Non-pigmented ciliary epithelial cell (primary cell): ENCODE measurements at places on chromosomes 13 and 19.

GRCh38 chr13:62908321-62908720 lies 1492.7 kb upstream of the PCDH20 start:
- DNase-seq: no peak

DNA sequence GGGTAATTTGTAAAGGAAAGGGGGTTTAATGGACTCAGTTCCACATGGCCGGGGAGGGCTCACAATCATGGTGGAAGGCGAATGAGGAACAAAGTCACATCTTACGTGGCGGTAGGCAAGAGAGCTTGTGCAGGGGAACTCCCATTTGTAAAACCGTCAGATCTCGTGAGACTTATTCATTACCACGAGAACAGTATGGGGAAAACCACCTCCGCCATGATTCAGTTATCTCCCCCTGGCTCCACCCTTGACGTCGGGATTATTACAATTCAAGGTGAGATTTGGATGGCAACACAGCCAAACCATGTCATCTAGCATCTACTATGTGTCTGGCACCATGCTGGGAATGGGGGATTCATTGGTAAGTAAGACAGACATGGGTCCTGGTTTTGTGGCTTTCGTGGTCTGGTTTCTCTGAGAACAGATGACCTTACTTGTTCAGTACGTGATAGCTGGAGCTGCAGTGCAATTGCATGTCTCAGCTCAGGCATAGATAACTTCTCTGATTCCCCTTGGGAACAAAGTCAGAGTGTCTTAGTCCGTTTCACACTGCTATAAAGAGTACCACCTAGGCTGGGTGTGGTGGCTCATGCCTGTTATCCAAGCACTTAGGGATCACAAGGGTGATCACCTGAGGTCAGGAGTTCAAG lies 8.3 kb downstream of the ZNF554 start:
- DNase-seq: no peak

DNA sequence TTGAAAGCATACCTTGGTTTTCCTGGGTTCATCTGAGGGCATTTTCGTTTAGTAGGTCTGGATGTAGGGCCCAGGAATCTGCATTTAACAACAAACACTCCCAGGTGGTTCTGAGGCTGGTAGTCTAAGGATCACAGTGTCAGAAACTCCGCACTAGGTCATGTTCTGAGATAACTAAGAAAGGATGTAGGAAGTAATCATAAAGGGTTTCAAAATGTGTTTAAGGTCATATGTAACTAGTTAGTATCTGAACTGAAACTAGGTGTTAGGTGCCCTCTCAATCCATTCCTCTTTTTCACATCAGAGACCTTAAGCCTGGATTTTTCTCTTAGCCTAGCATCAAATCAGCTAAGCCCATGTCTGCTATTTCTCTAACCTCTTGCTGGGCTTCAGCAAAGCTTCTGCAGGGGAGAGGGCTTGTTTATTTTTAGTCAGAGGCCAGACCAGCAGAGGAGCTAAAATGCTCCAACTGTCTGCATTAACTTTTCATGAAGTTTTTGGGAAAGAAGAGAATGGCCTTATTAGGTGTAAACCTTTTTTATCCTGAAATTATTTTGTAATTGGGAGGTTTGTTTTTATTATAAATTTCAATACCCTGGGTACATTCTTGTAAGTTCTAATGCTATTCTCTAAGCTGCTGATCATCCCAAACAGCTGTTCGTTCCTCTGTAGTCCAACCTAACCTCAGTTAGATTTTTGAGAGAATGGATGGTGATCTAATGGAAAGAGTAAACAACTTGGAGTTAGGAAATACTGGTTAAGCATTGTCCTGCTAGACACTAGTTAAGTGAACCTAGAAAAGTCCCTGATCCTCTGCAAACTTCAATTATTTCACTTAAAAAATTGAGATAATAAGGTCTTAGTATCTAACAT lies 262.8 kb upstream of the RFC3 start:
- no peak for DNase-seq

DNA sequence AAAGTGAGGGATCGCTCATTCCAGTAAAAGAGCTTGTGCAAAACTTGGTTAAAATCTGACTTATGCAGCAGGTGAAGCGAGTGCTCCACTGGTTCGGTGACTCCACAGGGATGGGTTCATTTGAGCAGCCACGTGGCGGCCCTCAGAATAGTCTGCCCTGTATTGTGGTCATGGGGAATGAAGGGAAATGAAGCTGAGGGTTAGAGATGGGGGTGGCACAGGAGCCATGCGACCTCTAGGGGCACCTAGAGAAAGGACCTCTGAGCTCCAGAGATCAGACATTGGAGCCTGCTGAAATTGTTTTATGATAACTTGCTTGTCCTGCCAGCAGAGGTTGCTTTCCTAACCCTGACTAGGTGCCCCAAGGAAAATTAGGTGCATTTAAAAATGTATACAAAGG lies 26.6 kb downstream of the CBY2 start:
- no peak for DNase-seq

GRCh38 chr19:43798546-43799409 lies 3.5 kb downstream of the LYPD5 start:
- DNase-seq: no peak

DNA sequence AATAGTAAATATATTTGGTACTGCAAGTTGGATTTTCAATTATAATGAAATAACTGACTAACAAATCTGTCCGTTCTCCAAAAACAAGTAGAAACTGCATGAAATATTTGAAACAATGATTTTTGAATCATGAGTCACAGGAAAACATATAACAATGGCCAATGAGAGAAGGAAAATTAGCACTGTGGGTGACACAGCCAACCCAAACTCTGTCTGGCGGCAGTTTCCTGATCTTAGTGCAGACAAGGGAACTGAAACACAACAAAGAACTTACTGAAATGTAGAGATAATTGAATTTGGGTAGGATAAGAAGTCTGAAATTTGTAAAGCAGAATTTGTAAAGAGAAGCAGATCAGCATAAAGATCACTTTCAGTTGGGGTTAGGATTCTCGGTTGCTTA lies 2743.3 kb upstream of the PCDH20 start:
- peak; percentile 37 for DNase-seq

DNA sequence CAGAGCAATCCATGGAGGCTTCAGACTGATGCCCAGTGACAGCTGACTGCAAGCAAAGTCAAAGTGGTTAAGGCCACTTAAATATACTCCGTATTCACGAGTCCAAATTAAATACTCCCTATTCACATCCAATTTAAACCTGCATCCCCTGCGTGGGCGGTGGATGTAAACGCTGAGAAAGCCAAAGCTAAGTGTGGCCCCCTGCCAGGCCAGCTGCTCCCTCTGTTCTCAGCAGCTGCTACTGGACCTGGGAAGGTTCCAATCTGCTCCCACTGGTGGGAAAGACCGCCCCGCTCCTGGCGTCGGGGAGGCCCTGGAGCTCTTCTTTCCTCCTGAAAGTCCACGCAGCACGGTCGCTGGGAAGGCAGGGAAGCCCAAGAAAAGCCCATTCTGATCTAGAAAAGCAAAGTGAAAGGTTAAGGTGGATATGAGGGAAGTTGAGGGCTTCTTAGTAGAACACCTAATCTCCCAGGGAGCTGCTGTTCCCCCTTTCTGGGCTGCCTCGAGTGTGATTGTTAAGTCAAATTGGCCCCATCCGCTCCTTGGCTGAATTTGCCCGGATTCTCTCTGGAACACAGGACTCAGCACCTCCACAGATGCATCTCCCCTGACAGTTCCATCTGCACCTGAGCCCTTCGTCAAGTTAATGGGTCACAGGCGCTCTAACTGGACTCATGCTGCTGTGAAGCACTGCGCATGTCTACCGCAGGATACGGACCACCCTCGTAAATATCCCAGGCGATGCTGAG lies 205.5 kb downstream of the USP12 start:
- no peak for DNase-seq

DNA sequence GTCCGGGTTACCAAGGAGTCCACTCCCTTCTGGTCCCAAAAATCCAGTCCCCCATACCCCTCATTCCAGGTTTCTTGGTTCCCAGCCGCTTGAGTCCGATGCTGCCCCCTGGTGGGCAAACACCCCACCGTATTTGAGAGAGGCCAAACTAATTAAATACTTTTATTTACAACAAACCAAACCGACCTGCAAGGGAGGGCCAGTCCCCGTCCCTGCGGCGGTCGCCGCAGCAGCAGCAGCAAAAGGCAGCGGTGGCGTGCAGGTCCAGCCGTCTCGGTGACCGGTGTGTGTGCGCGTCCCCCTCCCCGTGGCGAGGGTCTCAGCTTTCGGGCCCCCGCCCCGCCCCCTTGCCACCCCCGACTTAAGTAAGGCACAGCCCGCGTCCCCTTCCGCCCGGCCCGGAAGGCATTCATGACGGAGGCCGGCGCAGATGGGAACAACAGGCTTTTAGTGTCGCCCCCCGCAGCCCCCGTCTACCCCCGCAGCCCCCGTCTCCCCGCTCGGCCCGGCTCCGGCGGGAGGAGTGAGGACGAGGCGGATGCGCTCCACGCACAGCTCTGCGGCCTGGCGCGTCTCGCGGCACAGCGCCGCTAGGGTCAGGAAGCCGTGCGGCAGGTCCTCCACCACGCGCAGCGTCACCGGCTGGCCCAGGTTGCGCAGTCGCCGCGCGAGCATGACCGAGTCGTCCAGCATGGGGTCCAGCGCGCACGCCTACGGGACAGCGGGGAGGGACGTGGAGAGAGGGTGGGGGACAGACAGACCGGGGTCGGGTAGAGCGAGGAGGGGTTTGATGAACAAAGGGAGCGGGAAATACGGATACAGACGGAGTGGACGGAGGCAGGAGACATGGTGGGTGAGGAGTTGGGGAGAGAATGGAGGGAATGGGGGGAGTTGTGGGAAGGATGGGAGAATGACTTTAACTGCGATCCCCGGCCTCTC lies 11.5 kb upstream of the CNFN start:
- DNase-seq: no peak

- DNase-seq: no peak
Measured at GRCh38 chr13:84500016-84500415, 617.7 kb upstream of the SLITRK1 start.

GRCh38 chr19:42601811-42602443 lies 7.2 kb upstream of the CEACAM8 start:
- DNase-seq: no peak

DNA sequence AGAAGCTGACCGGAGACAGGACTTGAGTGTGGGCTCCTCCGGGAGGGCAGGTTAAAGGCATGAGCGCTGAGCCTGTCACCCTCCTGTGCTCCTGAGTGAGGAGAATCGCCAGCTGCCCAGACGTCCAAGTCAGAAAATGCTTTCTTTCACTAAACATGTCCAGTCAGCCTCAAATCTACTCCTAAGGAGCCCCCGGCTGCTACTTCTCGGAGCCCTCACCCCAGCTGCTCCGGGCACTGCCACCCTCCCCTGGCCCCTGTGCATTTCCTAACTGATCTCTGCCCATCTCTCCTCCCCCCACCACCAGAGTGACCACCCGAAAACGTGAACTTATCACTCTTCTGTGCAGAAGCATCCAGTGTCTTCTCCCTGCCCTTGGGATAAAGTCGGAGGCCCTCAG lies 277.5 kb upstream of the SOX1 start:
- no peak for DNase-seq

DNA sequence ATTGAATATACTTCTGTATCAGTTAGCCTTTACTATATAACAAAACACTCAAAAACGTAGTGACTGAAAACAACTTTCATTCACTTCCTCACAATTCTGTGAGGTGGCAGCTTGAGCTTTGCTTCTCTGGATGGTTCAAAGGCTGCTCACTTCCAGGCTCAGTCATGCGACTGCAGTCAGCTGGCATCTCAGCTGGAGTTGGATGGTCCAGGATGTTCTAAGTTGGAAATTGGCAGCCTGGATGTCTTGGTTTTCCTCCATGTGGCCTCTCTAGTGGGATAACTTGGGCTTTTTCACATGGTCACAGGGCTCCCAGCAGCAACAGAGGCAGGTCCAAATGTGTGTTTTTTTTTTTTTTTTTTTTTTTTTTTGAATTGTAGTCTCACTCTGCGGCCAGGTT lies 204.4 kb downstream of the LACC1 start:
- no peak for DNase-seq

DNA sequence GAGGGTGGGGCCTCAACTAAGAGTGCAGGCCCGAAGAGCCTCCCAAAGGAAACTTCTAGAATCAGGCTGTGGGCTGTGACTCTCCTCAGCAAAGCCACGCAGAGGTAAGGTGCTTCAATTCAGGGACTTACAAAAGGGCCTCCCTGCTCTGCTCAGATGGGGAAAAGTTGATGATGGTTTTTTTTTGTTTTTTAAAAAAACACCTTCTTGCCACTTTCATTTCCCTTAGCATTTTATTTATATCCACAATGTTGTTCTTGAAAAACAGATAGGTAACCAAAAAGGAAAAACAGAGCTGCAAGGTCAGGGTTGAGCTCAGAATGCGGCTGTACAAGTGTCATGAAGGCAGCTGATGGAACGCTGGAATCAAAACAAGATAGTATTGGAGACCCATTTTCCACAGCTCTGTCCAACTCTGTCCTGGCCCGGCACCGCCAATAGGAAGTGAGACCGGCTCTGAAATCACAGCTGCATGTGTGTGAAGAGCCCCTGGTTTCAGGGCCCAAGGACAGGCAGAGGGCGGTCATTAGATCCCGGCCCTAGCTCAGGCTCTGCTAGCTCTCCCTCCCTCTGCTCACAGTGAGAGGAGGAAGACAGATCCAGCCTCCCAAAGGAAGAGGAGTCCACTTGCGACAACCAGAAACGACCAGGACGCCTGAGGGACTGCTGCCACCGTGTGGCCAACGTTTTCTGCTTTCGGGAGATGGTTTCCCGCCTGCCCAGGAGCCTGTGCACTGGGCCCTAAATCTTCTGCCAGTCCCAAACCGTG lies 58.3 kb downstream of the KLF2 start:
- peak; percentile 45 for DNase-seq

- DNase-seq: no peak
Measured at GRCh38 chr19:39599116-39599515, 3.2 kb upstream of the LGALS13 start.

- DNase-seq: no peak
Measured at GRCh38 chr19:54369082-54369687, 4.5 kb upstream of the LAIR1 start.

DNA sequence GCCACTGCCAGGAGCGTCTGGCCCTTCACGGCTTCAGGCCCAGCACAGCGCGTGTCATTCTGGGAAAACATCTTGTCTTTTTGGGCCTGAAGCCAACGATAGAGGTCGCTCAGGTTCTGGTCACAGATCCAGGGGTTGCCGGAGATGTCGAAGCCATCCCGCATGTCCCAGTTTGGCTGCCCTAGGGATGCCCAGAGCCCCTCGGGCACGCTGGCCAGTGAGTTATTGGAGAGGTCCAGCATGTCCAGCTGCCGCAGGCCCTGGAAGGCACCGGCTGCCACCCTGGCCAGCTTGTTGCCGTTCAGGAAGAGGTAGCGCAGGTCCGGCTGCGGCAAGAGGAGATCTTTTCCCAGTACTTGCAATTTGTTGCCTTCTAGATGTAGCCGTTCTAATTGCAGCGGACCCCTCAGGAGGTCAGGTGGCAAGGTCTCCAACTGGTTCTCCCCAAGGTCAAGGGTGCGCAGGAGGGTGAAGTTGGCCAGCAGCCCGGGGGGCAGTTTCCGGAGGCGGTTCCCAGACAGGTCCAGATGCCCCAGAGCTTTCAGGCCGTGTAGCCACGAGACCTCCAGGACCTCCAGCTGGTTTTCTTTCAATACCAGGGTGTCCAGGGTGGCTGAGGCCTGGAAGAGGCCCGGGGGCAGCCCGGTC lies 1.8 kb downstream of the LRG1 start:
- no peak for DNase-seq
